ENCODE measurements at places on chromosomes 1 and 21.
A peak's percentile ranks its signal among the peaks of the same experiment; 100 is the strongest.

DNA sequence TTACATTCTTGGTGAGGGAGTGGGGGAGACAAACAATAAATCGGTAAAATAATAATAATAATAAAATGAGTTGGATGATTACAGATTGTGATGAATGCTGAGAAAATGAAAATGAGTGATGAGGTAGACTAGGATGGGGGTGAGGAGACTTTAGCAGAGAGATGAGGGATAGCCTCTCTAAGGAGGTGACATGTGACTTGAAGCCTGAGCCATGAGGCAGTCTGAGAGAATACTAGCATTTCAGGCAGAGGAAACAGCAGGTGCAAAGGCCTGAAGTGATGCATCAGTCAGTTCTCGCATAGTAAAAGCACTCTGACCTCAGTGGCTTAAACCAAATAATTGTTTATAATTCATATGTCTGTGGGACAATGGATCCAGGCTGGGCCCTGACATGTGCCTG lies 181.2 kb downstream of the AGBL4 start:
- peaks cover 47% of the 10 kb centered on the region for H3K36me3 ChIP-seq
- DNase-seq: no peak
- H3K27ac ChIP-seq: no peak overlapping the region
- no peaks in the 10 kb centered on the region for H3K27me3 ChIP-seq
- H3K4me1 ChIP-seq: no peaks in the 10 kb centered on the region

DNA sequence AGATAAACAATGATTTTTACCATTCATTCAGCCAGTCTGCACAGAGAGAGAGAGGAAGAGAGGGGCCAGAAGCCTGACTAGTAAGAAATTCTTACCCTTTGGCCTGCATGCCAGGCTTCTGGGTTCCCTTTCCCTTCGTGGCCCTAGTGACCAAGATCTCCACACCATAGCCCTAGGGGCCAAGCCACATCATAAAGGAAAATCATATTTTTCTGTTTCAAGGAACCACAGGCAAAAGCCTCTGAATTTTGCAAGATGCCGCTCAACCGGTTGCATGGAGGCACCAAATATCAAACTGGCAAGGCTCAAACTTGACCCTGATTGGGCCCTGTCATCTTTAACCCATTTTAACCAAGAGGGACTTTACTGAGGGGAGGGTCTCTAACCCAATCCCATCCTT lies 103.1 kb upstream of the SOX13 start:
- no peak overlapping the region for H3K27ac ChIP-seq
- H3K4me1 ChIP-seq: no peaks in the 10 kb centered on the region
- H3K36me3 ChIP-seq: peaks cover 42% of the 10 kb centered on the region
- H3K27me3 ChIP-seq: no peaks in the 10 kb centered on the region
- H3K4me3 ChIP-seq: no peak overlapping the region

- no peak overlapping the region for H3K27ac ChIP-seq
- no peaks in the 10 kb centered on the region for H3K36me3 ChIP-seq
- H3K4me3 ChIP-seq: no peak overlapping the region
- no peaks in the 10 kb centered on the region for H3K27me3 ChIP-seq
These were observed 84.6 kb upstream of the NEK7 start for GRCh38 chr1:198072177-198072576.

- H3K4me1 ChIP-seq: peaks cover 3% of the 10 kb centered on the region
- no peaks in the 10 kb centered on the region for H3K36me3 ChIP-seq
- H3K27ac ChIP-seq: no peak overlapping the region
- DNase-seq: no peak
- H3K27me3 ChIP-seq: no peaks in the 10 kb centered on the region
These were observed 13.9 kb upstream of the CTSE start for GRCh38 chr1:206037581-206037980.

- no peak overlapping the region for H3K4me3 ChIP-seq
- DNase-seq: no peak
- no peaks in the 10 kb centered on the region for H3K27me3 ChIP-seq
- H3K36me3 ChIP-seq: no peaks in the 10 kb centered on the region
- no peaks in the 10 kb centered on the region for H3K4me1 ChIP-seq
These were observed 110.9 kb downstream of the KCNN3 start for GRCh38 chr1:154759196-154759595.

DNA sequence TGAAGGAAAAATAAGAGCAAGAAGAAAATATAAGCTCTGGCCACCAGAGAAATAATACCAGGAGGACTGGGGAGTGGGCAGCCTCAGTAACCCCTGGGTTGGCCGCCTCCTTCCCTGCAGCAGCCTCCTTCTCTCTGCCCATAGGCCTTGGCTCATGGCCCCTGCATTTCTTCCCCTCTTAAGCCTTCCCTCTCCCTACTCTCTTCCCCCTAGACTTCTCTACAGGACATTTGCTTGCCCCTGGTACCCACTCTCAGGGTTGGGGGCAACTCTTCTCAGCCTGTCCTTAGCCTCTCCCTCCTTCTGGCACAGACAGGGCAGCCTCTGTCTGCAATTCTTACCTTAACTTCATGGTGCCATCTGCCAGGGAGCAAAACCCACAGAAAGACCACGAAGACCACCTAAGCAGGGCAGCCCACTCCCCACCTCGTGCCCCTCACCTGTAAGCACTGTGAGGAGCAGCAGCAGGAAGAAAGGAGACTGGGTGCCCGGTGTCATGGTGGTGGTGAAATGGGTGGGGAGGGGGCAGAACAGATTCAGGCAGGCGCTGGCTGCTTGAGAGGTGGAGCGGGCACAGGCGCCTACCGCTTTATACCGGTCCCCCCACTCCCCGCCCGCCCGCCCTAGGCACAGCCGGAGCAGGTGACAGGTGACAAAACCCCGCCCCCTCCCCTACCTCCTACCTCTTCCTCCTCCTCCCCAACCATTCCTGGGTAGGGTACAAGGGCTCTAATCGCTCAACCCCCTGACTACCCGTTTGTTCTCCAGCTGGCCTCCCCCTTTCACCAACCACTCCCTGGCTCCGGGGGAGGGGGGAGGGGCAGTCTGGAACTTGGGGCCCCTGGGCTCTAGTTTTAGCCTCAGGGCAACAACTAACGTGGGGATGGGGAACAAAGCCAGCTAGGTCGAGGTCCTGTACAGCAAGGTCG lies 15.1 kb downstream of the THBS3 start:
- peak; percentile 82 for DNase-seq
- H3K36me3 ChIP-seq: peaks cover 27% of the 10 kb centered on the region
- no peak overlapping the region for H3K27ac ChIP-seq
- H3K4me3 ChIP-seq: peak overlapping the region; percentile 99
- H3K27me3 ChIP-seq: no peaks in the 10 kb centered on the region
- peaks cover 10% of the 10 kb centered on the region for H3K4me1 ChIP-seq
